ENCODE measurements at places on chromosomes 1 and 21.

GRCh38 chr1:24762133-24762676 lies 17.0 kb downstream of the CLIC4 start:
- DNase-seq = no peak

DNA sequence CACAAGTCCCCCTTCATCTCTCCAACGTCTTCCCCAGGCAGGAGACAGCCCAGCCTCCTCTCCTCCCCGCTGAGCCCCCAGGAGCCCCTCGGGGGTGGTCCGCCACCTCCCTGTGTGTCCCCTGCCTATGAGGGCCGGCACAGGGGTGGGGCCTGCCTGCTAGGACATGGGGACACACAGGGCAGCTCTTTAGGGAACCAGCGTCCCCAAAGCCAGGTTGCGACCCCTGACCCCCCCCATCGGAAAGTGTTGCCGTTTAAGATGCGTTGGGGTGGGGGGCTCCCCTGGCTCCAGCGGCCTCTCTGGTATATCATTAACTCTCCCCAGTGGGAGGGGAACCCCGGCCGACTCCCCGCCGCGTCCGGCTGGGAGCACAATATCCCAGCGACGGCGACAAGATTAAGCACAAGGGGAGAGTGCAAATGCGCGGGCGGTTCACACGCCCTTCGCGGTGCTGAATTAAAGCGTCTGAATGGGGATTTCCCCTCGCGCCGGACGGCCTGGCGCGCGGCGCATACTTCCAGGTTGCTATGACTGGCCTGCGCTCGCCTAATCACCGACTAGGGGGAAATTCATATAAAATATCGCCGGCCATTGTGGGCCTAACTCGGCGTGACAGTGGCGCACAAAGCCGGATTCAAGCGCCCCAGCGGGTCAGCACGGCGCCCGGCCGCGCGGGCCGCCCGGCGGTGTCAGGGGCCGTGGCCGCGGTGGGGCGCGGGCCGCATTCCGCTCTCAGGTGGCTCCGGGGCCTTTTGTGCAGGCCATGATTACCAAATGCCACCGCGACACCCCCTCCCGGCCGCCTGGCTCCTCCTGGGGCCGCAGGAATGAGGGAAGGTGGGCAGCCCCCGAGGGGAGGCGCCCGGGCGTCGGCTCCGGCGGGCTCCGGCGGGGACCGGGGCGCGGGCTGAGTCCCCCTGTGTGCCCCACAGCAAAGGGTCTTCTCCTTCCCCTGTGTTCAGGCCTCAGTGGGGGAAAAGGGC lies 30.9 kb downstream of the WNT3A start:
- no peak for DNase-seq

DNA sequence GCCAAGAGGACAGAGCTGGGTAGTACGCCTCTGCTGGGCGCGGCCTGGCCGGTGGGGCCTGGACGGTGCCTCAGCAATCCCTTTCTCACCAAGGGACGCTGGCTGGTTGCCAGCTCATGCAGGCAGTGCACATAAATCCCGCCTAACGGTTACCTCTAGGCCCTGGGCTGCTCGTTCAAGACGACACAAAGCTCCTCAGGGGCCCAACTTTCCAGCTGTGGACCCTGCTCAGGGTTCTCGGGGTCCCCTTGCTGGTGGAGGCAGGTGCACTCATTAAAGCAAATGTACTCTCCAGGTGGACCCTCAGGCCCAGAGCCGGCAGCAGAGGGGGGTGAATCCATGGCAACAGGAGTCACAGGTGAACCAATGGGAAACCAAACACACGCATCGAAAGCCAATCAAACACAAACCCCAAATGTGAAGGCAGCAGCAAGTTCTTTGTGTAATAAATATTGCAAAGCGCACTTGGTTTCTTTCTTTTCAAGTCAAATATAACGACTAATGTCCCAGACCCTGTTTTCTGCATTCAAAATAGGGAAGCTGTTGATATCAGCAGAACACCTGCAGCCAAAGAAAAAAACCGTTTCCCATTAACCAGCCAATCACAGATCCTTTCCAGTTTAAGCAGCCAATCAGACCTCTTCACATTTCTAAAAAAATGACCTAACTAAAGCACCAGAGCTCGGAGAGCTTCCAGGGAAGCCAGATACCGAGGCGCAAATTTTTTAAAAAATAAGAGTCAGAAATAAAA lies 26.1 kb upstream of the CLSTN1 start:
- no peak for DNase-seq

- no peak for DNase-seq
These were observed 41.6 kb upstream of the WNT4 start for GRCh38 chr1:22184454-22184853.

DNA sequence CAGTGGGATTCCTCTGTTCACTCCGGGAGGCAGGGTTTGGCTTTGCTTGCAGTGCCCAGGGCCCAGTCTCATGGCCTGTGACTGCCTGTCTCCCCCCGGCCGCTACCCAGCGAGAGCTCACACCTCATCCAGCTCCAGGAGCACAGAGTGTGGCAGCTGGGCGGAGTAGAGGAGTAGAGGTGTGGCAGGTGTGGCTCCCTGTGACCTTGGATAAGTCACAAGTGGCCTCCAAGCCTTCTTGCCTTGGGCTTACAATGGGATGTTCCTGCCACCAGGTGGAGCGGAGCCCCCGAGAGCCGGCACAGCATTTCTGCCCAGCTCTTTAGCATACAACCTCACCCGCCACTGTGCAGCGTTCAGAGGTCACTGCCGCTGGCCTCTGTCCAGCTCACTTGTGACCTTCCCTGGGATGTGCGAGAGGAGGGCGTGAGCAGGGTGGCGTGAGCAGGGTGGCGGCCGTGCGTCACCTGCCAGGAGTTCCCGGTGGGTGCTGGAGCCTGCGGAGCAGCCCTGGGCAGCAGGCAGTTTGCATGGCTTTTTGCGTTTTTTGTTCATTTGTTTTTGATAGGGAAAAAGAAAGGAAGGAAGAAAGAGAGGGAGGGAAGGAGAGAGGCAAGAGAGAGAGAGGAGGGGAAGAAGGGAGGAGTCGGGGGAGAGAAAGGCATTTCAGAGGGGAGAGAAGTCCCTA lies 42.4 kb downstream of the CRYAA start:
- DNase-seq = peak; percentile 67

DNA sequence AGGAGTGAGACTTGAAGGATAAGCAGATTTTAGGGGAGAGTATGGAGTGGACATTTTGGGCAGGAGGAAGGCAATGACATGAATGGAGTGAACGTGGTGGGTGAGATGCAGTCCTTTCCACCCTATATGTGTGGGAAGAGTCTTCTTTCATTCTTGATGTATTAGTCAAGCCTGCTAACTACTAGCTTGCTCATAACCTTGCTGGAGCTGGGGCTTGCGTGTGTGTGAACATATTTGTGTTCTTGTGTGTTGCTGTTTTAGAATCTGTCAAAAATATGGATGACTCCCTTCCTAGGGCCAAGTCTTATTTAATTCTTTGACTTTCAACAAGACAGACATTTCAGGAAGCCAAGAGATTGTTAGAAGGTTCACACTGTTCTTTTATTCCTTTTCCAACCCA lies 132.7 kb downstream of the UCK2 start:
- no peak for DNase-seq

DNA sequence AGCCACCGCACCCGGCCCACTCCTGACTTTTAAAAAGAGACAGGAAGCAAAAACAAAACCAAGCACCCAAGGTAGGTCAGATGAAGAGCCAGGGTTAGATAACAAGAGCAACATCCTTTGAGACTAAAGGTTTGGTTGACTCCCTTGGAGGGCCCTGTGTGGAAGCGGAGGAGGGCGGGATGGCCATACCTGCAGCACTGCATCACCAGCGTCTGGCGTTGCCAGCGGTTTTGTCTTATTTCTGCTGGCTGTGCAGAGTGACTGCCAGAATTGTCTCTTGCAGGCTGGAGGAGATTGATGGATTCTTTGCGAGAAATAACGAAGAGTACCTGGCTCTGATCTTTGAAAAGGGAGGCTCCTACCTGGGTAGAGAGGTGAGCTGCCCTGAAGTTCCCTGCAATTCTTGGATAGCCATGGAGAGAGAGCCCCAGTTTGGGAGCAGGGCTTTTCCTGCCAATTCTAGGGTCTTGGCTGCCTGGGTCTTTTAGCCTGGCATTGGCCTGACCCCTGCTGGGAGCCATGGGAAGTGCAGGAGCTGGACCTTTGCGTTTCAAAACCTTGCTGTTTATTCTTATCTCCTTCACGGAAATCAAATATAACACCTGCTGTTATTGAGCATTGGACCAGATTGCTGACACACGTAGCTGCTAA lies 24.0 kb downstream of the QSOX1 start:
- DNase-seq = no peak

GRCh38 chr1:235613602-235614001 lies 36.0 kb downstream of the GNG4 start:
- DNase-seq = no peak

GRCh38 chr1:26602378-26602959 lies 72.9 kb downstream of the RPS6KA1 start:
- no peak for DNase-seq

- no peak for DNase-seq
These were observed 18.4 kb downstream of the IQGAP3 start for GRCh38 chr1:156553860-156554485.

- DNase-seq = no peak
These were observed 471.2 kb upstream of the RUNX1 start for GRCh38 chr21:35520302-35520701.

GRCh38 chr1:32773018-32773763 lies 44.0 kb downstream of the YARS1 start:
- DNase-seq = no peak

GRCh38 chr1:62720946-62721554 lies 32.9 kb upstream of the DOCK7 start:
- DNase-seq = no peak

- no peak for DNase-seq
These were observed 6.2 kb downstream of the ARHGEF2 start for GRCh38 chr1:155971910-155972809.

GRCh38 chr1:30599721-30600120 lies 123.7 kb downstream of the MATN1 start:
- peak; percentile 90 for DNase-seq

DNA sequence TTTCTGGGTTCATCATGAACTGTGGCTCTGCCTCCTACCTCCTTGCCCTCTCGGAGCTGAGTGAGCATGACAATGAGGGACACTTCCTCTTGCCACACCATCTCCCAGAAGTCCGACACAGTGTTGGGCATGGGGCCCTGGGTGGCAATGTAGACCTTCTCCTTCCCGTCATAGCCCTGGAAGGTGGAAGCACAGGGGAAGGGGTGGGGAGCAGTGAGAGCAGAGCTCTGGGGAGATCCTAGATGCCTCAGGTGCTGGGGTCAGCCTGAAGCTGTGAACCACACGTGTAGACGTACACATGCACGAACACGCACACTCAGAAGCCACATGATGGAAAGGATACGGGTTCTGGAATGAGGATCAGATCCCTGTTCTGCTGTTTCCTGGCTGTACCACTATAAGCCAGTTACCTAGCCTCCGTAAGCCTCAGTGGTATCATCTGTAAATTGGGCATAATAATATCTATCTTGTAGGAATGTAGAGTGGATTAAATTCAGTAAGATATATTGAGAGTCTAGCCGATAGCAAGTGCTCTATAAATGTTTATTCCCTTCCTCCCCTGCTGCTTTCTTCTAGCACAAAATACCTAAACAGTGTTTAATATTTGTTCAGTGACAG lies 6.1 kb downstream of the PTPN7 start:
- DNase-seq = no peak

DNA sequence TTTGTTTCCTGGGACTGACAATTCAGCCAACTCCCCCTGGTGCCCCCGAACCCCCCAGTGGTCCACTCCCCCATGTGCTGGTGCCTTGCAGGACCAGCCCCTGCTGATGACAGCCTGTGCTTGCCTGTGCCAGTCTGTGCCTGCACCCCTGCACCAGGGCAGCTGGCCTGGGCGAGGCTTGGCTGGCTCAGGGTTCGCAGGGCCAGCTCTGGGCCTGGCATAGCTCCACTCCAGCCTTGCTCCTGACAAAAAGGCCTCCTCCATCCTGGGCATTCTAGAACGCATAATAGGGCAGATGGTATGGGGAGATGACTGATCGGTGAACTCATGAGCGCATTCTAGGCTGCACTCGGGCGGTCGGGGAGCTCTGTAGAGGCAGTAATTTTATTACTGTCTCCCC lies 5.4 kb downstream of the CNTN2 start:
- DNase-seq = no peak

DNA sequence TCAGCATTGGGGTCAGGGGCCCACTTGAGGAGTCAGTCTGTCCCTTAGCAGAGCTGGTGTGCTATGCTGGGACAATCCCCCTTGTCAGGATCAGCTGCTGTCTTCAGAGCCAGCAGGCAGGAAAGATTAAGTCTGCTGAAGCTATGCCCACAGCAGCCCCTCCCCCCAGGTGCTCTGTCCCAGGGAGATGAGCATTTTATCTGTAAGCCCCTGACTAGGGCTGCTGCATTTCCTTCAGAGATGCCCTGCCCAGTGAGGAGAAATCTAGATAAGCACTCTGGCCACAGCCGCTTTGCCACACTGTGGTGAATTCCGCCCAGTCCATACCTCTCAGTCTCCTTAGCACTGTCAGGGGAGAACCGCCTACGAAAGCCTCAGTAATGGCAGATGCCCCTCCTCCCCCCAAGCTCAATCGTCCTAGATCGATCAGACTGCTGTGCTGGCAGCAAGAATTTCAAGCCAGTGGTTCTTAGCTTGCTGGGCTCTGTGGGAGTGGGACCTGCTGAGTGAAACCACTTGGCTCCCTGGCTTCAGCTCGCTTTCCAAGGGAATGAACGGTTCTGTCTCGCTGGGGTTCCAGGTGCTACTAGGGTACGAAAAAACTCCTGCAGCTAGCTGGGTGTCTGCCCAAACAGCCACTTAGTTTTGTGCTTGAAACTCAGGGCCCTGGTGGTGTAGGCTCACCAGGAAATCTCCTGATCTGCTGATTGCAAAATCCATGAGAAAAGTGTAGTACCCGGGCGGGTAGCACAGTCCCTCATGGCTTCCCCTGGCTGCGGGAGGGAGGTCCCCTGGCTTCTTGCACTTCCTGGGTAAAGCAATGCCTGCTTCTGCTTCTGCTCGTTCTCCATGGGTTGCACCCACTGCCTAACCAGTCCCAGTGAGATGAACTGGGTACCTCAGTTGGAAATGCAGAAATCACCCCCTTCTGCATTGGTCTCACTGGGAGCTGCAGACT lies 25.1 kb upstream of the TP53BP2 start:
- DNase-seq = no peak

DNA sequence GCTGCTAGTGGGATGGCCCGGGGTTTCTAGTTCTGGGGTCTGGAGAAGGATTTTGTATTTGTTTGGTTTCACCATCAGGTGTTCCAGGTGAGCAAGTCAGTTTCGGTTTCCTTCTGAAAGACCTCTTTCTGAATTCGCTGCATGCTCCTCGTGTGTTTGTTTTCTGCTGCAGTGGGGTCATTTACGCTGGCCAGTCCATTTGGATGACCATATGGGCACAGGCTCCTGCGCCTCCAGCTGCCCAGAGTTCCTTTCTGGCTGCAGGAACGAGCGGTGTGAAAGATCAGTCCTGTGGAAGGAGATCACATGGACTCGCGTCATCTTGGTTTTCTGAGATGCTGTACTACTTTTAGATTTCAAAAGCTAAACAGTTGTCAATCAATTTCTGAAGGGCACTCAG lies 83.7 kb upstream of the GCLM start:
- DNase-seq = peak; percentile 47

- DNase-seq = no peak
These were observed 386.1 kb downstream of the KCNH1 start for GRCh38 chr1:210747890-210748289.
